ENCODE measurements at places on chromosomes 6 and 20.
A peak's percentile ranks its signal among the peaks of the same experiment; 100 is the strongest.

- DNase-seq, result no peak
Observed at GRCh38 chr20:19626896-19627295, 131.2 kb upstream of the RIN2 start.

DNA sequence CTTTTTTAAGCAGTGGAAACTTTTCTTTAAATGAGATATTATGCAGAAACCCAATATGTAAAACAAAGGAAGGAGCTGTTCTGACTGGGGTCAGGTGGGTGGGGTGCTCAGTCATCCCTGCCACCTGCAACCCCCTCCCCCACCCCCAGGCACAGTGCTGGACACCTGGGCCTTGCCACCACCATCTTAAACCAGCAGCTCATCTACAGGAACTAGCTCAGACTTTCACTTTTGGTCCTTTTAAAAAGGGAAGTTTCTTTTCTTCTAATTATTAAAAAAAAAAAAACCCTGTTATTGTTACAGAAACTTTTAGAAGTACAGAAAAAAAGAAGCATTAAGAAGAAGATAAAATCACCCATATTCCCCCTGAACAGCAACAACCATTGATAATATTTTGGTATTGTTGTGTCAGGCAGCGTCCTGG lies 37.1 kb downstream of the PPP1R16B start:
- no peak for DNase-seq

DNA sequence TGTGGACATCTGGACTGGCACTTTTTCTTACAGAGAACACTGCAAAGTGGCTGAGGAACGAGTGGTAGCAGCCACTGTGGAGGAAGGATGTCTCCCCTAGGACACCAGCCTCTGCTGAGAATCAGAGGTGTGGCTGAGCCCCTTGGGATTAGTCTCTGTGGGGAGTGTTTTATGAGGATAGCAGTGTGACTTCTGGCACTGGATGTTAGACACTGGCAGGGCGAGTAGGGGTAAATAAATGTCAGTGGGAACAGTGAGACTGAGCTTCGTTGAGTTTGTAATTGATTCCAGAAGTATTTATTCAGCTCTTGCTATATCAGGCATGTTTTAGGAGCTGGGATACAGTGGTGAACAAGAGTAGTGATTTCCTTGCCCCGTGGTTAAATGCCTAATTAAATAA lies 124.0 kb downstream of the JARID2 start:
- DNase-seq, result no peak

DNA sequence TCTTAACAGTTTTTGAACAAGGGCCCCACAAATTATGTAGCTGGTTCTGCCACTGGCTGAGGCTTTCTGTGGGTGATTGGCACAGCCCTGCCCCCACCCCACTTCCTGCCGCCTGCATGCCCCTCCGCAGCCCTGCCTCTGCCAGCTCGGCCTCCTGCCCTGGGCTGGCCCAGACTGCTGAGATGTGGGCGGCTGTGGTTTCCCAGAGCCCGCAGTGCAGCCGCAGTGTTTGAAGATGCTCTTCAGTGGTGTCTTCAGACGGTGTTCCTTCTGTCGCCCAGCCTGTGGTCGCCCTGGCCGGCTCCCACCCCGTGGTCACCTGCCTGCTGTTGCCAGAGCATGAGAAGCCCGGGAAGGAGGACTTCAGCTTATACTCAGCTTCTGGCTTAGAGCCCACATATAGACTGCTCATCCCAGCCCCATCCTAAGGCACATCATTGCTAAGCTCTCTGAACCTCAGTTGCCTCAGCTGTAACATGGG lies 154.3 kb downstream of the VEGFA start:
- DNase-seq, result no peak

GRCh38 chr6:126718600-126719327 lies 378.8 kb downstream of the CENPW start:
- DNase-seq, result no peak

- no peak for DNase-seq
Observed at GRCh38 chr6:160285541-160286105, 27.0 kb upstream of the SLC22A2 start.

- DNase-seq, result no peak
Observed at GRCh38 chr6:14727494-14728395, 518.1 kb upstream of the JARID2 start.

GRCh38 chr6:157768863-157769551 lies 54.0 kb upstream of the SNX9 start:
- DNase-seq, result no peak

DNA sequence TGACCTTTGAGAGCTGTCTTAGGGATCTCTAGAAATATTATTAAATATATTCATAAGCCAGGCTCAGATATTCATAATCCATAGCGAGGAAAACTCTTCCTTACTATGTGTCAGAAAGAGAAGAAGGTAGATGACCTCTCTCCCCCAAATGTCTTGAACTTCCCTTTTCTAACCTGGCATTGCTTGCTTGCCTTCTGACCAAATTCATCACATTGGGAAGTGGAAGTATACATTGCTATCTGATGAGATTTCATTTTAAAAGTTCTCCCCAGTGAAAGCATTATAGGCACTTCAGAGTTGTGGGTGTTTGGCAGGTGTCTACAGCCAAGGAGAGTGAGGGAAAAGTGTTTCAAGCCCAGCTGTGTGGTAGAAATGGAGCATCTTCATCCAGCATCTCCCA lies 197.3 kb downstream of the ZFAND3 start:
- DNase-seq, result no peak

GRCh38 chr6:158807515-158808441 lies 11.4 kb downstream of the EZR start:
- no peak for DNase-seq

GRCh38 chr20:59032713-59033059 lies 551 bp upstream of the ATP5F1E start:
- DNase-seq, result peak; percentile 71

- DNase-seq, result peak; percentile 42
Observed at GRCh38 chr6:117265410-117266256, at the start of gene VGLL2. Gene VGLL2, plus strand, starts transcription at chr6:117265558. Its CDS starts 206 bp downstream, at chr6:117265764.

- DNase-seq, result no peak
Observed at GRCh38 chr6:168119539-168119938, 40.5 kb upstream of the FRMD1 start.

Data from HTR-8/SVneo (cell line).